ENCODE measurements at places on chromosomes 1 and 21.
A peak's percentile ranks its signal among the peaks of the same experiment; 100 is the strongest.

GRCh38 chr1:224373008-224373590 lies 16.4 kb downstream of the CNIH4 start:
- DNase-seq: no peak

- DNase-seq: no peak
These were observed 2.1 kb downstream of the KDM5B start for GRCh38 chr1:202805886-202806844.

DNA sequence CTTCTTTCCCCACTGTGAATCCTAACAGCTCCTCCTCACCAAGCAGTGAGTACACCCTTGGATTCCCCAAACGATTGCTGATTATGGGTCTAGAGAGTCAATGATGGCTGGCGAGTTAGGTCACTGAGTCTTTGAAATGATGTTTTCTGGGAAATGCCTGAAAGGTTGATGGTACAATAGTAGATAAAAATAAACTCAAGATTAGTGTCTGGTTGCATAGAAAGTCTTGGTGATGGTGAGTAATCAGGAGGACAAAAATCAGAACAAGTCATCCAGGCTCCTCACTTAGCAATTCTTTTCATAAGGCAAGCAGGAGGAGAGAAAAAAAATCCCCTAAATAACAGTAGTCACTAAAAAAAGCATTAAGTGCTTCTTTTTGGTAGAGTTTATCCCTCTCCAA lies 22.6 kb downstream of the HLX start:
- DNase-seq: no peak

- DNase-seq: no peak
These were observed 5.1 kb upstream of the EPHB2 start for GRCh38 chr1:22705586-22705985.

GRCh38 chr1:175167861-175168260 lies 24.7 kb downstream of the KIAA0040 start:
- no peak for DNase-seq

DNA sequence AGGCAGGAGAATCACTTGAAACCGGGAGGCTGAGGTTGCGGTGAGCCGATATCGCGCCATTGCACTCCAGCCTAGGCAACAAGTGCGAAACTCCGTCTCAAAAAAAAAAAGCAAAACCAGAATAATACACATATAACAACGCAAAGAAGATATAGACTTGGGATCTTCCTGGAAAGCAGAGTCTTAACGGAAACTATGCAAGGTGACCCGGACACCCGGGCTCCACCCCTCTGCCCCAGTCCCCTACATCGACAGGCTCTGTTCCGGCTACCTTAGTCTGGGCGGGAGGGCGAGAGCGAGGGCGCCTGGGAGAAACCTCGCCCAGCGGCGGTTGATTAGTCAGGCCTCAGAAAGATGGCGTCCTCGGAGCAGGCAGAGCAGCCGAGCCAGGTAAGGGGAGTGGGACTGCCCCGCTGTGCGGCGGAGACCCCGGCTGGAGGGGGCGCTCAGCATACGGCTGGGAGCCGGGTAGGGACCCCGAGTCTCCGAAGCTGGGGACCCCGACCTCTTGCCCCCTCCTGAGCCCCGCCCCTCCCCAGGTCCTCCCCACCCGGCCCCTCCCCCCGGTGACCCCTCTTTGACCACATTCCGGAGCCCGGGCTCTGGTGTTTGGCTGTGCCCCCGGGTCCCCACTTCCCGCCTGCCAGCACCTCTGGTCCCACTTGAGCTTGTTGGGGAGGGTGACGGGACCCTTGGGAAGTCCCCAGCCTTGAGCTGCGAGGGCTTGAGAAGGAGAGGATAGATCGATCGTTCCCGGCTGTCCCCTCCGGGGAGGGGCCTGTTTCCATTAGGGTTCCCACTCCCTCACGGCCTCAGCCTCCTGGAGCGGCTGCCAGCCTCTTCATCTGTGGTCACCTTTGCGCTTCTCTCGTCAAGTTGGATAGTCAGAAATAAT lies at the start of gene PEX14:
Gene PEX14, plus strand, starts transcription at position 338 of the 895 bp plus-strand sequence. Its CDS starts 17 bp downstream, at position 355.
- DNase-seq: peak; percentile 94

All from small intestine (tissue), 16 donors.